Choroid plexus epithelial cell (primary cell): ENCODE measurements at places on chromosomes 4 and X.

- DNase-seq: no peak
These were observed 38.6 kb downstream of the MAGEB17 start for GRCh38 chrX:16205840-16206239.

GRCh38 chr4:84866295-84866694, 100.2 kb downstream of the WDFY3 start:
- DNase-seq: no peak

DNA sequence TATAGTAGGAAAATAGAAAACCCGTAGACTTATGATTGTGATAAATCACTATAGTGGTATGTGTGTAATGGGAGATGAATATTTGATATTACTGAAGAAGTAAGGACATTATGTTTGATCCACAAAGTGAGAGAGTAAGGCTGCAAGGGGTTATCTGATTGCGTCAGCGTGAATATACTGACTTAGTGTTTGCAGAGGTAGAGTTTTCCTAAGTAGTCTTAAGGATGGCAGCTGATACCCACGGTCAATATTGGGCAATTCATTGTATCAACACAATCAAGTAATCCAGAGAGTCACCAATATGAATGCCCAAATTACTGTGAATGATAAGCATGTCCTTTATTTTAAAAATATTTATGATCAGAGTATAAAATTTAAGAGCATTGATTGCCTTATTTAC, 83.7 kb downstream of the SPOCK3 start:
- DNase-seq: no peak

DNA sequence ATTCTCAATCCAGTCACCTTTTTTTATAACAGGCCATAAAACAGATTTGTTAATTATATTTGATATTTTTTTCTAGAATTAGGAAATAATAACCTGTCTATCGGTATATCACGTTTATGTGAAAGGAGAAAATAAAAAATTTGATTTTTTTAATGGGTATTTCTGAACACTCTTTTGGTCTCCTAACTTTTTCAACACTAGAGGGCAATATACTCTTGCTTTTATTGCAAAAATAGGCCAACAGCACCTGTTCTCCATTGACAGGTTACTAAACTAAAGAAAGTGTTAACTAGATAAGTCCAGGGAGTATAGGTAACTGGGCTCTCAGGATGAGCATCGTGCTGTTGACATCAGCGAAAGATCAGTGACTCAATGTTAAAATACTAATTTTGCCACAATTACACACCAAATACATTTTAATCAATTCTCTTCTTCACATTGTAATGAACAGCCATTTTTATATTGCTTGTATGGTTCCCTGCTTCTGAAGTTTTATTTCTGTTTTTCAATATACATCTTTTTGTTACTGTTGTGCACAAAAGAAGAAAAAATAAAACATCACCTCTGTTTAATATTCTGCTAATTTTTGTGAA, 22.8 kb downstream of the NDST4 start:
- peak; percentile 43 for DNase-seq

- no peak for DNase-seq
These were observed 9.7 kb downstream of the TMPRSS11F start for GRCh38 chr4:68119921-68120320.

DNA sequence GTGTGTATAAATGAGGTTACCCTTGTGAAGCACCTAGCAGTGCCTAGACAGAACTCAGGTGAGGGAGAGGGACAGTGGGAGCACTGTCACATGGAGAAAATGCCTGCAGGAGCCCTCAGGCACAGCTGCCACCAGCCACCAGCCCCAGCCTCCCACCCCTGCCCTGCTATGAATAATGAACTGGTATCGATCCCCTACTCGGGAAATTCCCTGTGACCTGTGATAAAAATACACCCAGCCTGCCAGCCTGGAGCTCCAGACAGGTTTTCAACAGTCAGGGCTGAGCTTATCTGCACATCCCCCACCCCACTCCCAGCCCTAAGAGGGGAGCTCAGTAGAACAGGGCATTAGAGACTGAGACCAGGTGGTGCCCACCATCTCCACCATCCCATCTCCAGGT, 159.6 kb upstream of the PJA1 start:
- DNase-seq: no peak

DNA sequence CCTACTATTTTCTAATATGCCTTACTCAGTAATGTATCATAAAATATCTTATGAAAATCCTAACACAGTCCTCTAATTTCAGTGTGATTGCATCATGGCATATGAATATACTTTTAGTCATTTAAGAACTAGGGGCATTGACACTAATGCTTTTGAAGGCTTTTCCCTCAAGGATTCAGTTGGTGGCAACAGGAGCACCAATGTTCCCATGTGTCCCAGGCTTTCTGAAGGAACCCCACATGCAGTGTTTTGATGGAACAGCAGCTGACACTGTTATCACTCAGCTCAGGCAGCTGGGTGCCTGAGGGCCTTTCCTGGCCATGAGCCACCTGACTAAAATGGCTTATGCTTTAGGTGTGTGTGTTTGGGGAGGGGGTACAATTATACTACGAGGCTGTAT, 348.3 kb downstream of the ARHGAP24 start:
- DNase-seq: peak; percentile 52

DNA sequence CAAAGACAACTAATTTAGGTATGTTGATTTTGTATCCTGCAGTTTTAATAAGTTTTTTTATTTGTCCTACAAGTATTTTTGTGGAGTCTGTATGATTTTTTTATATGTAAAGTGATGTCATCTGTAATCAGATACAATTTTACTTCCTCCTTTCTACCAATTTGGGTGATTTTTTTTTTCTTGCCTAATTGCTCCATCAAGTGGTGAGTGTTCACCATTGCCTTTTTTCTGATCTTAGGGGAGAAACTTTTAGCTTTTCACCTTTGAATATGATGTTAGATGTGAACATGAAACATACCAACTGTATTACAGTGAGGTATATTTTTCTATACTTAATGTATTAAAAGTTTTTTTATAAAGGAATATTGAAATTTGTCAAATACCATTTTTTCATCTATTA, 362.3 kb downstream of the PABPC4L start:
- peak; percentile 28 for DNase-seq

GRCh38 chr4:167642250-167642649, 408.0 kb upstream of the SPOCK3 start:
- no peak for DNase-seq
